Articular chondrocyte of knee joint (primary cell): ENCODE measurements at places on chromosomes 6 and 20. TPM values are rescaled to one million over a fixed set of nuclear protein-coding genes. Genes with fewer than 3 reads are reported as not detected.

The GPR6 gene
- total RNA-seq: not detected in 2 replicates

The FAM83D gene
- total RNA-seq: 12.8 and 14.5 TPM in 2 replicates

The SLC13A3 gene
- 1.5 and 1.6 TPM in 2 replicates for total RNA-seq

The SNRPB gene
- 79.1 and 92.8 TPM in 2 replicates for total RNA-seq

The PM20D2 gene
- total RNA-seq: 3.1 and 4.6 TPM in 2 replicates

The C4A gene
- total RNA-seq: 4.0 and 8.2 TPM in 2 replicates

The ANGPT4 gene
- total RNA-seq: under 0.01 TPM in 1 of 2 replicates, not detected in the other

The FOXS1 gene
- total RNA-seq: not detected in 2 replicates

The SMLR1 gene
- total RNA-seq: not detected in 2 replicates

The KCNG1 gene
- total RNA-seq: 1.1 and 3.4 TPM in 2 replicates

The FAM209B gene
- 0.22 and 0.52 TPM in 2 replicates for total RNA-seq

The STX11 gene
- 0.91 and 1.5 TPM in 2 replicates for total RNA-seq

The REM1 gene
- total RNA-seq: 0.76 and 0.78 TPM in 2 replicates

The ALDH5A1 gene
- total RNA-seq: 3.9 and 5.0 TPM in 2 replicates

The THBD gene
- total RNA-seq: 1.2 and 1.6 TPM in 2 replicates

The GPSM3 gene
- total RNA-seq: 0.86 and 1.0 TPM in 2 replicates

The HLA-G gene
- total RNA-seq: 0.11 and 0.13 TPM in 2 replicates

The ENPP1 gene
- 53.1 and 68.5 TPM in 2 replicates for total RNA-seq

The SEMG1 gene
- total RNA-seq: not detected in 2 replicates

The TP53TG5 gene
- total RNA-seq: not detected in 2 replicates

The PI16 gene
- total RNA-seq: under 0.01 and 0.52 TPM in 2 replicates

The RAB44 gene
- total RNA-seq: under 0.01 and 0.13 TPM in 2 replicates

The IRAK1BP1 gene
- 6.4 and 9.9 TPM in 2 replicates for total RNA-seq

The DEF6 gene
- 0.86 and 1.3 TPM in 2 replicates for total RNA-seq

The WDR46 gene
- total RNA-seq: 60.0 and 62.0 TPM in 2 replicates

The DTD1 gene
- total RNA-seq: 61.6 and 70.0 TPM in 2 replicates

The EYA2 gene
- 0.78 and 1.8 TPM in 2 replicates for total RNA-seq

The SAPCD1 gene
- total RNA-seq: 0.54 and 1.4 TPM in 2 replicates

The SIRPB2 gene
- not detected in 2 replicates for total RNA-seq

The KIFC1 gene
- 10.5 and 15.9 TPM in 2 replicates for total RNA-seq

The ATRN gene
- total RNA-seq: 41.6 and 43.5 TPM in 2 replicates

The TRERF1 gene
- total RNA-seq: 6.7 and 8.5 TPM in 2 replicates

The ANKRD66 gene
- not detected in 2 replicates for total RNA-seq

The NFATC2 gene
- 1.1 and 2.4 TPM in 2 replicates for total RNA-seq

The SSTR4 gene
- not detected in 2 replicates for total RNA-seq

The HAO1 gene
- not detected in 2 replicates for total RNA-seq

The HLA-DRA gene
- total RNA-seq: 0.26 and 2.3 TPM in 2 replicates
